ENCODE measurements at places on chromosomes 16 and 17.

DNA sequence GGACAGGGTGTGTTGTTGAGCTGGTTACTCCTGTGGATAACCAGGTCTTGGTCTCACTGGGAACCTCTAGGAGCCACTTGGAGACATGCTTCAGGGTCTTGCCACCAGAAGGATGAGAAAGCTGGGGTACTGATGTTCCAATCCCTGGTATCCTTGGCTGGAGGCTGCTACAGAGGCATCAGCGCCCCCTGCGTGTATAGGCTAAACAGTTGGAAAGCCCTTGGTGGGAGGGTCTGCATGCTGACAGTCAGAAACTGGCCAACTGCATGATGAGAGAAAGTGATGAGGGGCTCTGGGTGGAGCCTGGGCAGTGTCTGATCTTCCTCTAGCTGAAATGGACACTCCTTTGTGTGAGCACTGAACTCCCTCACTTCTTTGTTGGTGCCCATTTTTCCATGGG, 536.9 kb downstream of the XYLT1 start:
- DNase-seq = no peak

- DNase-seq = no peak
Observed at GRCh38 chr16:27774779-27775178, 224.8 kb downstream of the KATNIP start.

DNA sequence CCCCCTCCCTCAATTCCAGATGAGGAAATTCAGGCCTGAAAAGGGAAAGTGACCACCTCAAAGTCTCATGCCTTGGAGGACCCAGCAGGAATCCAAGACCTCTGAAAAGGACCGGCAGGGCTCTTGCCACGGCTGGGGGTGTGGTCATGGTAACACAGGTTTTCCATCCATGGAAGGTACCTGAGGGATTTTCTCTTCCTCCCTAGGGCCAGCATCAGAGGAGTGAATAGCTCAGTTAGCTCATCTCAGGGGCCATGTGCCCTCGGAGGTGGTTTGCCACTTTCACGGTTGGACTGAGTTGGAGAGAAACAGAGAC, 1.3 kb downstream of the CIITA start:
- DNase-seq = peak; percentile 29

GRCh38 chr17:68204736-68205135, 43.1 kb upstream of the AMZ2 start:
- DNase-seq = no peak

DNA sequence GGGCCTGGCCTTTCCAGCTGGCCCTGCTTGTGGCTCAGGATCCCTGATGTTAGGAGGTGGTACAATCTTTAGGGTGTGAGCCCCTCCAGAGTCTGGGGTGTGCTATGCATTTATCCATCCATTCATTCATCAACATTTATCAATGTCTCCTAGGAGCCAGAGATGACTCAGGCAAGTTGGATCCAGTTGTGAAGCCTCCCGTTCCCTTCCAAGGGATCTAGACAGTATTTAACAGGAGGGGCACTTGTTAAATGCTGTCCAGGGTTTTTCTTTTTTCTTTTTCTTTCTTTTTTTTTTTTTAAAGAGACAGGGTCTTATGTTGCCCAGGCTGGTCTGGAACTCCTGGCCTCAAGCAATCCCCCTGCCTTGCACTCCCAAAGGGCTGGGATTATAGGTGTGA, 42.0 kb upstream of the SMPD3 start:
- DNase-seq = no peak

GRCh38 chr17:73362697-73363096, 50.9 kb upstream of the CDC42EP4 start:
- DNase-seq = no peak

All from activated CD8-positive, alpha-beta T cell treated with anti-CD3 and anti-CD28 coated beads for 36 hours (primary cell).